Psoas muscle (tissue), 8 donors: ENCODE measurements at places on chromosomes 3 and 15. TPM values are rescaled to one million over a fixed set of nuclear protein-coding genes. Genes with fewer than 3 reads are reported as not detected.
A peak's percentile ranks its signal among the peaks of the same experiment; 100 is the strongest.

- no peak overlapping the region for H3K4me3 ChIP-seq
- H3K27me3 ChIP-seq, result no peaks in the 10 kb centered on the region
- no peaks in the 10 kb centered on the region for H3K4me1 ChIP-seq
- no peak overlapping the region for H3K27ac ChIP-seq
- DNase-seq, result no peak
- H3K36me3 ChIP-seq, result no peaks in the 10 kb centered on the region
Measured at GRCh38 chr3:177236704-177237103, 39.4 kb upstream of the TBL1XR1 start.

DNA sequence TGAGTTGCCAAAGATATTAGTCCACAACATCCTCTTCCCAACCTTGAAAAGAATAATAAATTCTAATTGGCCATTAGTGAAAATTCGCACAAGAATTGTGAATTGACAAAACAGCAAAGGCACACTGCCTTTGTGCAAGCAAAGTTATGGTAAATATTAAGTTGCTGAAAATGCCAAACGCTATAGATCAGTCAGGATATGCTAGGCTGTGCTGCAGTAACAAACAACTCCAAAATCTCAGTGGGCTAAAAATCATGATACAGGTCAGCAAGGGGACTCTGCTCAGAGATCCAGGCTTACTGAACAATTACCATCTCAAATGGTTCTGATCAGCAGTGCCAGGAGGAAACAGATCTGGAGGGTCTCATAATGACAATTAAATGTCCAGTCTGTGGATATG lies 238.0 kb upstream of the IGF1R start:
- no peaks in the 10 kb centered on the region for H3K4me1 ChIP-seq
- no peaks in the 10 kb centered on the region for H3K36me3 ChIP-seq
- DNase-seq, result no peak
- no peaks in the 10 kb centered on the region for H3K27me3 ChIP-seq
- H3K27ac ChIP-seq, result no peak overlapping the region
- no peak overlapping the region for H3K4me3 ChIP-seq

GRCh38 chr3:30342318-30343060 lies 263.9 kb upstream of the TGFBR2 start:
- DNase-seq, result no peak
- peak overlapping the region; percentile 53 for H3K27ac ChIP-seq
- H3K27me3 ChIP-seq, result no peaks in the 10 kb centered on the region
- no peaks in the 10 kb centered on the region for H3K36me3 ChIP-seq
- peaks cover 17% of the 10 kb centered on the region for H3K4me1 ChIP-seq

- H3K36me3 ChIP-seq, result no peaks in the 10 kb centered on the region
- no peak overlapping the region for H3K27ac ChIP-seq
- H3K4me1 ChIP-seq, result peaks cover 8% of the 10 kb centered on the region
- no peak for DNase-seq
- H3K27me3 ChIP-seq, result peaks cover 33% of the 10 kb centered on the region
Measured at GRCh38 chr3:42505849-42506410, 3.5 kb downstream of the VIPR1 start.

GRCh38 chr3:98445949-98446406 lies 17.0 kb upstream of the OR5K1 start:
- no peak overlapping the region for H3K4me3 ChIP-seq
- H3K36me3 ChIP-seq, result no peaks in the 10 kb centered on the region
- H3K27me3 ChIP-seq, result no peaks in the 10 kb centered on the region
- H3K27ac ChIP-seq, result no peak overlapping the region
- no peaks in the 10 kb centered on the region for H3K4me1 ChIP-seq

DNA sequence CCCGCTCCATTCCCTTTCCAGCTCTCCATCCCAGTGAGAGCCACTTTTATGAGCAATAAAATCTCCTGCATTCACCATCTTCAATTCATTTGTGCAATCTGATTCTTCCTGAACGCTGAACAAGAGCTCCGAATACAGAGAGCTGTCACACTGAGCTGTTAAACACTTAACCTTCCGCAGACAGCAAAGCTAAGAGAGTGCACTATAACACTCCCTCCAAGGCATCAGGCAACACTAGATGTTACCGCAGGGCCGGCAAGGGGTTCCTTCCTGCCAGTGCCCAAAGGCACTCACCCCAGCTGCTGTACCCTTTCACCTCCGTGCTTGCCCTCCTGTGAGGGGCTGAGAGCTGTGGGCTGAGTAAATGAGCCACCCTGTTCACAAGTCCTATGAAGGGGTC lies 85.6 kb downstream of the BCHE start:
- no peaks in the 10 kb centered on the region for H3K36me3 ChIP-seq
- H3K4me1 ChIP-seq, result no peaks in the 10 kb centered on the region
- no peak for DNase-seq
- H3K27ac ChIP-seq, result no peak overlapping the region
- no peak overlapping the region for H3K4me3 ChIP-seq
- H3K27me3 ChIP-seq, result no peaks in the 10 kb centered on the region

- no peak overlapping the region for H3K4me3 ChIP-seq
- no peaks in the 10 kb centered on the region for H3K36me3 ChIP-seq
- no peak for DNase-seq
- no peak overlapping the region for H3K27ac ChIP-seq
Measured at GRCh38 chr15:70579766-70580165, 183.6 kb downstream of the UACA start.

GRCh38 chr3:113153499-113154107 lies 57.8 kb upstream of the BOC start:
- DNase-seq, result no peak
- H3K27ac ChIP-seq, result no peak overlapping the region
- H3K4me1 ChIP-seq, result peaks cover 7% of the 10 kb centered on the region
- H3K36me3 ChIP-seq, result no peaks in the 10 kb centered on the region
- H3K4me3 ChIP-seq, result no peak overlapping the region

DNA sequence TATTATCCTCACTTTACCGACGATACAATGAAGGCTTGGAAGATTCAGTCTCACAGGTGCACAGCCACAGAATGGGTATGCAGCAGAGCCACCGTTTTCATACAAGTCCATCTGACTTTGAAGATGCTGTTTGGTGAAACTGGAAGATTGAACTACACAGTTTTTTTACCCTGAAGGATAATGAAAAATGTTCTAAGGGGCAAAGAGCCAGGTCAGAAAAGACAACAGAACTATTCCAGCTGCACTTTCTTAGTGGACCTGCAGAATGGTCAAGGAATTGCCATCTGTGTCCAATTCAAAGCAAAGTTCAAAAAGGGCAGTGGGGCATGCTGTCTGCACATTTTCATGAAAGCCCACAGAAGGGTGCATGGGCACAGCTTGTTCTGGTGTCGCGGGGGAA lies 127.6 kb upstream of the PDZRN3 start:
- no peak overlapping the region for H3K4me3 ChIP-seq
- H3K4me1 ChIP-seq, result no peaks in the 10 kb centered on the region
- no peak for DNase-seq
- no peaks in the 10 kb centered on the region for H3K27me3 ChIP-seq

- H3K4me1 ChIP-seq, result no peaks in the 10 kb centered on the region
- H3K27ac ChIP-seq, result no peak overlapping the region
- no peak for DNase-seq
- H3K27me3 ChIP-seq, result no peaks in the 10 kb centered on the region
Measured at GRCh38 chr3:117074826-117075225, 365.2 kb downstream of the TUSC7 start.

GRCh38 chr3:46007280-46007679 lies 11.7 kb upstream of the FYCO1 start:
- H3K27ac ChIP-seq, result peak overlapping the region; percentile 3
- no peak for DNase-seq
- peaks cover 15% of the 10 kb centered on the region for H3K4me1 ChIP-seq
- no peak overlapping the region for H3K4me3 ChIP-seq
- H3K36me3 ChIP-seq, result no peaks in the 10 kb centered on the region
- H3K27me3 ChIP-seq, result no peaks in the 10 kb centered on the region

- H3K27ac ChIP-seq, result no peak within 1 kb of the TSS
- peak within 1 kb of the TSS; percentile 52 for H3K4me3 ChIP-seq
- H3K27me3 ChIP-seq, result no peaks in the 10 kb centered on the region
- H3K4me1 ChIP-seq, result peaks cover 7% of the 10 kb centered on the region
- peak; percentile 53 for DNase-seq
- H3K36me3 ChIP-seq, result no peaks in the 10 kb centered on the region
Measured at GRCh38 chr3:71784914-71785531, at the start of gene PROK2. Gene PROK2, minus strand, starts transcription at chr3:71785148. Its CDS starts 96 bp downstream, at chr3:71785052.

- peaks cover 17% of the 10 kb centered on the region for H3K4me1 ChIP-seq
- H3K36me3 ChIP-seq, result no peaks in the 10 kb centered on the region
- no peak for DNase-seq
- H3K27me3 ChIP-seq, result no peaks in the 10 kb centered on the region
Measured at GRCh38 chr3:189344996-189345395, 173.2 kb downstream of the TPRG1 start.

ZBBX gene
- total RNA-seq, result not detected

TRH gene
- total RNA-seq, result not detected

IQCF5 gene
- total RNA-seq, result not detected

WNT7A gene
- total RNA-seq, result not detected

GNAT1 gene
- not detected for total RNA-seq

MED12L gene
- 2.6 TPM for total RNA-seq

BMF gene
- 1.5 TPM for total RNA-seq

PRR20G gene
- not detected for total RNA-seq

CYP8B1 gene
- total RNA-seq, result not detected

SNX33 gene
- 3.9 TPM for total RNA-seq

PLCB2 gene
- 3.0 TPM for total RNA-seq
